H1 (cell line): ENCODE measurements at places on chromosomes 16 and 17. TPM values are rescaled to one million over a fixed set of nuclear protein-coding genes. Genes with fewer than 3 reads are reported as not detected.

- peaks cover 75% of the 10 kb centered on the region for H3K27me3 ChIP-seq
- H3K27ac ChIP-seq: no peak overlapping the region
- peak overlapping the region; percentile 22; the same call in 1 of the 2 replicates for H3K4me3 ChIP-seq
- no peaks in the 10 kb centered on the region for H3K36me3 ChIP-seq
- DNase-seq: no peak
- peaks cover 33% of the 10 kb centered on the region for H3K4me1 ChIP-seq
Observed at GRCh38 chr17:46819906-46820351, 1.4 kb upstream of the WNT3 start.

GRCh38 chr17:74892013-74892841 is 1.2 kb downstream of the FADS6 start:
- H3K27ac ChIP-seq: no peak overlapping the region
- no peaks in the 10 kb centered on the region for H3K36me3 ChIP-seq
- DNase-seq: no peak
- 0 out of 2 replicates have a peak overlapping the region, but pooled peaks have one; percentile 75 for H3K4me3 ChIP-seq
- H3K27me3 ChIP-seq: peaks cover 43% of the 10 kb centered on the region
- peaks cover 5% of the 10 kb centered on the region for H3K4me1 ChIP-seq

GRCh38 chr16:22235839-22236745 is 30.0 kb downstream of the EEF2K start:
- DNase-seq: no peak
- no peaks in the 10 kb centered on the region for H3K36me3 ChIP-seq
- H3K4me3 ChIP-seq: no peak overlapping the region

GRCh38 chr17:43900183-43900857 is 7.0 kb downstream of the MPP2 start:
- H3K27me3 ChIP-seq: no peaks in the 10 kb centered on the region
- H3K4me1 ChIP-seq: peaks cover 39% of the 10 kb centered on the region
- DNase-seq: peak; percentile 95
- H3K36me3 ChIP-seq: no peaks in the 10 kb centered on the region

- H3K36me3 ChIP-seq: no peaks in the 10 kb centered on the region
- H3K27me3 ChIP-seq: no peaks in the 10 kb centered on the region
- no peak overlapping the region for H3K27ac ChIP-seq
- H3K4me3 ChIP-seq: no peak overlapping the region
- no peaks in the 10 kb centered on the region for H3K4me1 ChIP-seq
Observed at GRCh38 chr16:88835818-88836217, 20.9 kb downstream of the GALNS start.

- no peak overlapping the region for H3K27ac ChIP-seq
- no peak overlapping the region for H3K4me3 ChIP-seq
- no peaks in the 10 kb centered on the region for H3K4me1 ChIP-seq
- H3K27me3 ChIP-seq: no peaks in the 10 kb centered on the region
Observed at GRCh38 chr17:82435103-82435502, 15.4 kb downstream of the CYBC1 start.

- no peak overlapping the region for H3K4me3 ChIP-seq
- no peaks in the 10 kb centered on the region; the same call in 1 of the 2 replicates for H3K27me3 ChIP-seq
- DNase-seq: no peak
- no peaks in the 10 kb centered on the region for H3K36me3 ChIP-seq
- H3K4me1 ChIP-seq: peaks cover 5% of the 10 kb centered on the region
- H3K27ac ChIP-seq: no peak overlapping the region
Observed at GRCh38 chr17:79866791-79867518, 27.7 kb upstream of the CBX4 start.

DNA sequence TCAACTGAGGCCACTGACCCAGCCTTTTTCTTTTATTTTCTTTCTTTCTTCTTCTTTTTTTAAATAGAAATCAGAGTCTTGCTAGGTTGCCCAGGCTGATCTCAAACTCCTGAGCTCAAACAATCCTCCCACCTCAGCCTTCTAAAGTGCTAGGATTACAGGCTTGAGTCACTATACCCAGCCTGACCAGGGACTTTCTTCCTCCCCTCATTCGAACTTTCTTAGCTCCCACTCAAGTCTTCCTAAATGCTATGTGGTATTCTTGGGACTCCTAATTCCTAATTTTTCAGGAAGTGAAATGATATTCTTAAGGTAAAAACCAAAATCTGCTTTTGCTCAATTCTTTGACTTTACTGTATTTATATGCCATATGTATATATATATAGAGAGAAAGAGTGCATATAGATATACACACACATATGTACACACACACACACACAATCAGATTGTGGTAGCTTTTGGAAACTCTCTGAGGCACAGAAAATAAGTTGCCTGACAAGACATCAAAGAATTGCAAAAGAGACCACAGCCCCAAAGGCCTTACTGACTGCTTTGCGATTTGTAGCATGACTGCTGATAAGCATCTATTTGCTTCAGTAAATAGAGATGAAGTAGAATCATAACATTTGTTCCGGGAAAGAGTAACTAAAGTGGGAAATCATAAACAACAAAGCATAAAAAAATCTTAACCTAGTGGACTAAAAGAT is 9.5 kb upstream of the AMZ2 start:
- H3K36me3 ChIP-seq: no peaks in the 10 kb centered on the region
- DNase-seq: no peak
- H3K4me3 ChIP-seq: no peak overlapping the region
- no peaks in the 10 kb centered on the region for H3K4me1 ChIP-seq
- H3K27ac ChIP-seq: no peak overlapping the region

- DNase-seq: no peak
- H3K4me3 ChIP-seq: no peak overlapping the region
- H3K27ac ChIP-seq: peak overlapping the region; percentile 10; the same call in 1 of the 2 replicates
- no peaks in the 10 kb centered on the region for H3K4me1 ChIP-seq
Observed at GRCh38 chr16:405548-406506, 4.1 kb downstream of the DECR2 start.

LGALS9C gene
- total RNA-seq: not detected in 2 replicates

DNA sequence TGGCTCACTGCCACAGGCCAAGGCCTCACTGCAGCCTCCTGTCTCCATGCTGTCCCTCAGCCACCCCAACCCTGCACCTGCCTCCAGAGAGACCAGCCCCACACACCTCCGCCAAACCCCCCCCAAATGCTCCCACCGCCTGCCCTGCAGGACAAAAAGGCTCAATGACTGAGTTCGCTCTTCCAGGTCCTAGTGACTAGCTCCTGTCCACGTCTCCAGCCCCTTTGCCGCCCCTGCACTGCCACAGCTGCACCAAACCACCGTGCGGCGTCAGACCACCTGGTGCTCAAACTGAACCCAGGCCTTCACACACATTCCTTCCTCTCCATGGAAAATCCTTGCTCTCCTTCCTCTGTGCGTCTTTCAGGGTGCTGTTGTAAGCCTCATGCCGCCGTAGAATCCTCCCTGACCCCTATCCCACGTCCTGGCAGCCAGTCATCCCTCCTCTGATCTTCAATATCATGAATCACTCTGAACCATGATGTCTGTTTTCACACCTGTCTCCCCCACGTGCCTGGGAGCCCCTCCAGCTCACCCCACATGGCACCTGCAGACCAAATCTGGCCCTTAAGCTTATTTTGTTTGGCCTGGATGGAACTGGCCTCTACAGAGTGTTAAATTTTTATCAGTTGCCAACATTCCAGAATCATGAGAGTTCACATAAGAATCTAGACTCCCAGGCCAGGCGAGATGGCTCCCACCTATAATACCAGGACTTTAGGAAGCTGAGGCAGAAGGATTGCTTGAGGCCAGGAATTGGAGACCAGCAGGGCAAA is 4.3 kb upstream of the GSG1L start:
- no peak for DNase-seq
- peaks cover 22% of the 10 kb centered on the region for H3K27me3 ChIP-seq
- no peak overlapping the region for H3K4me3 ChIP-seq
- no peak overlapping the region for H3K27ac ChIP-seq
- no peaks in the 10 kb centered on the region; the same call in 1 of the 2 replicates for H3K4me1 ChIP-seq
- H3K36me3 ChIP-seq: no peaks in the 10 kb centered on the region

ABCC3 gene
- total RNA-seq: 0.37 and 0.71 TPM in 2 replicates

KIF19 gene
- 0.36 and 0.52 TPM in 2 replicates for total RNA-seq

DNA sequence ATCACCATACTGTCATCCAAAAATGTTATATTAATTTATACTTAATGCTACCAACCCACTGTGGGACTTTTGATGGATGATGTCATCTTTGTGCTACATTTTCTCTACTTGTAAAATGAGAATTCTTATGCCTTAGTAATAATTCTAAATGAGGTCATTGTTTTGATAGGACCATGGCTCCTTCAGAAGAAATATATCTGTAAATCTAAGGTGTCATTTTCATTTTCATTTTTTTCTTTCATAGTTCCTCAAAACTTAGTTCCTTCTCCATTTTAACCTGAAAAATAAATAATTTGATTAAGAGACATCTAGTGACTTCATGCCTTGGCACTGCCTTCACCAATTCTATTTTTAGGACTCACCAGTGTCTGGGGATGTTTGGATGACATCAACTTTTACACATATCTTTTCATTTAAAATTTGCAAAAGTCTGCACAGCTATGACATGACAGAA is 48.7 kb downstream of the GPRC5B start:
- H3K36me3 ChIP-seq: no peaks in the 10 kb centered on the region
- no peak for DNase-seq
- no peak overlapping the region for H3K27ac ChIP-seq
- H3K27me3 ChIP-seq: no peaks in the 10 kb centered on the region
- H3K4me3 ChIP-seq: no peak overlapping the region

KRTAP2-1 gene
- total RNA-seq: not detected in 2 replicates

DNA sequence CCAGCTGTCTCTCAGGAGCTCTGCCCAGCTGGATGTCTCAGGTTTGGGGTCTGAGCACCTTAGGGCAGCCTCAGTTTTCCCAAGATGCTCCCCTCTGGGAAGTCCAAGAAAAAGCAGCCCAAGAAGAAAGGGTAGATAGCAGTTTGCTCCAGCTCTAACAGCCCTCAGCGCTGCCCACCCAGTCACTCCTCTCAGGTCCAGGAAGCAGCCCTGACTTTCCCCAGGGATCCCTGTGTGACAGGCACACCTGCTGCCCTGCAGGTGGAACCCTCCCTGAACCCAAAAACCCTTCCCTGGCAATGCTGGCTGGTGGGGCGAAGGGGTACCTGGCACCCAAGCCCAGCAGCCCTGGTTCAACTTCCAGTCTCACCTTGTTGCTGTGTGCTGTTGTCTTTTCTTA is 48.1 kb downstream of the BEAN1 start:
- no peak overlapping the region for H3K4me3 ChIP-seq
- H3K27me3 ChIP-seq: peaks cover 3% of the 10 kb centered on the region; the same call in 1 of the 2 replicates
- DNase-seq: no peak
- no peak overlapping the region for H3K27ac ChIP-seq
- no peaks in the 10 kb centered on the region for H3K36me3 ChIP-seq

TXNL4B gene
- 8.6 and 10.6 TPM in 2 replicates for total RNA-seq
